ENCODE measurements at places on chromosomes 13 and 19.

DNA sequence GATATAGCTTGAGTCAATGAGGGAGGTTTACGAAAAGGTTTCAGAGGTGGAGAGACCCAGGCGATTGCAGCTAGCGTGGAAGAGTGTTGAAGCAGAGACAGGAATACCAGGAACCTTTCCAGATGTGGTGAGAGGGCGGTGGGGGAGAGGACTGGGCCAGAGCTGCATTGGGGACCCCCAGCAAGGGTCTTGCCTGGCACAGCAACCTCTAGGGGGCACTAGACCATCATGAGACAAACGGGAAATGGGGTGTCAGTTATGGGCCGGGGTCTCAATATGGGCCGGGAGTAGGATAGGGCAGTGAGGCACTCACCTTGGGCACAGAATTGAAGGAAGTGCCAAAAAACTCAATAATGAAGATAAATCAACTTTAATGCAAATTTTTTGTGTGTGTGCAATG is 2.1 kb upstream of the LRP3 start:
- DNase-seq: no peak

GRCh38 chr19:8042900-8043299 is 9.7 kb upstream of the CCL25 start:
- DNase-seq: no peak

DNA sequence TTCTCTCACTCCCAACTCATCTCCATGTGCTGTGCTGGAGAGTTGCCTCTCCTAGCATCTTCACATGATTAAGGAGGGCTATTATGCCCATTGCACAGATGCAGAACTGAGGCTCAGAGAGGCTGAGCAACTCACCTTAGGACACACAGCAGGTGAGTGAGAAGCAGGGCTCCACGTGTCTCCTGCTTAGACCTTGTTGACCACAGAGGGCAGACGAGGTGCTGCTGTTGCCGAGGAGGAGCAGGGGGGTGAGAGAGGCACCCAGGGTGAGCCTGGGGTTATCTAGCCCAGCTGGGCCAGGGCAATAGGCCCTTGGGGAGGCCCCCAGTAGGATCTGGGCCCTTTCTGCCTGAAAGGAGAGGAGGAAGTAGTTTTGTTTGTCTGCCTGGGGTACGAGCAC is 2.4 kb upstream of the HSH2D start:
- no peak for DNase-seq

- no peak for DNase-seq
Measured at GRCh38 chr19:31068268-31068667, 281.0 kb downstream of the TSHZ3 start.

DNA sequence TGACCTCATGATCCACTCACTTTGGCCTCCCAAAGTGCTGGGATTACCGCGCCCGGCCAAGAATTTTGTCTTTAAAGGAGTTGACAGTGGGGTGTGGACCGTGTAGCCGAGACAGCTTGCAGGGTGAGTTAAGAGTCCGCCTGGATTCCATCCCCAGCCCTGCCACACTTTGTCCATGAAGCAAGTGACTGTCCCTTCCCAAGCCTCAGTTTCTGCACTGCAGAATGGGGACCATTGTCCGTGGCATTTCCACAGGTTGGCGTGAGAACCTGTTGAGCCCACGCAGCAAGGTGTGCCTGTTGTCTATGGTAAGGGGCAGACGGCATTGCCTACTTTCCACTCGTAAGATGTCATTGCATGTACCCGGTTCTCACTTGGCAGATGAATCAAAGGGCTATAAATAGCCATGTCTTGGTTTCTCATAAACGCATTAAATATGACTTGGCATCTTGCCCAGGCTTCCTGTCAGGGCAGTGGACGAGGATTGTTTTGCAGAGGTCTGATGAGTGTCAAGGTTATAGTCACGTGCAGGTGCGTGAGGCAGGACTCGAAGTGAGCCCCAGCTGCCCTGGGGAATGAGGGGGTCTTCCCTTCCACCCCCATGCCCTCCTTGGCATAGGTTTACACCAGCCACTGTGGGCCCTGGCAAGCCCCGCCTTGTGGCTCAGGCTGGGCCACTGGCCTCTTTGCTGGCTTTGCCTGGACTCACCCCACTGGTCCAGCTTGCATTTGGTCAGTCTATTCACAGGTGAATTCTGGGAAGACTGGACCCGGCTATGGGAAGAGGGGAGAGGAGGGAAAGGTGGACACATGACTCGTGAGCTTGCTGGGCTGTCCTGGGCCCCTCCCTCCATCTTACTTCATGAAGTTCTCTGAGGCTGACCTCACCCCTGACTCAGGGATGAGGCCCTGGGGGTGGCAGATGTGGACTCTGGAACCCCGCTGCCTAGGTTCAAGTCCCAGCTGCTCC is 14.6 kb downstream of the FAM187B start:
- no peak for DNase-seq

- DNase-seq: no peak
Measured at GRCh38 chr13:67048821-67049150, 181.3 kb downstream of the PCDH9 start.

DNA sequence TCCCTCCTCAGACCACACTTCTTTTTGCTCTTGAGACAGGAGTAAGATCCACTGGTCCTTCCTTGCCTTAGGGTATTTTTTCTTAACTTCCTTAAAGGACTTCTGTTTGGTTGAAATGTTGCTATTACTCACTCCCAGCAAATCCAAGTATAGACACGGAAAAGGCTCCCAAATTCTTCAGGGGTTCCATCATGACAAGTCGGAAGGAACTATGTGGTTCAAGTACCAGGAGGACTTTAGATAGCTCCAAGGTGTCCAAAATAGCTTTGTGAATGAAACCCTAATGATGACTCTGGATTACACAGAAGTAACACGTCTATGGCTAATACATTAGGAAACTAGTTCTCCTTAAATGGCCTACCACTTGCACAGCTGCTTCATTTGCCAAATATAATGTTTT is 238.7 kb downstream of the KCTD12 start:
- no peak for DNase-seq

DNA sequence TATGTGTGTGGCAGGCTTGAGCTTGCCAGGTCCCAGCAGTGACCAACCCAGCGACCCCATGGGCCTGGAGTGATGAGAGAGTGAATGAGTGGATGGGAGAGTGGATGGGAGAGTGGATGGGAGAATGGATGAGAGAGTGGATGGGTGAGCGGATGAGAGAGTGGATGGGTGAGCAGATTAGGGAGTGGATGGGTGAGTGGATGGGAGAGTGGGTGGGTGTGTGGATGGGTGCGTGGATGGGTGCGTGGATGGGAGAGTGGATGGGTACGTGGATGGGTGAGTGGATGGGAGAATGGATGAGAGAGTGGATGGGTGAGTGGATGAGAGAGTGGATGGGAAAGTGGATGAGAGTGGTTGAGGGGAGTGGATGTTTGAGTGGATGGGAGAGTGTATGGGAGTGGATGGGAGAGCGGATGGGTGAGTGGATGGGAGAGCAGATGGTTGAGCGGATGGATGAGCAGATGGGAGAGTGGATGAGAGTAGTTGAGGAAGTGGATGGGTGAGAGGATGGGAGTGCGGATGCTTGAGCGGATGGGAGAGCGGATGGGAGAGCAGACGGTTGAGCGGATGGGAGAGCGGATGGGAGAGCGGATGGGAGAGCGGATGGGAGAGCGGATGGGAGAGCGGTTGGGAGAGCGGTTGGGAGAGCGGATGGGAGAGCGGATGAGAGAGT is 10.3 kb upstream of the TEKTIP1 start:
- no peak for DNase-seq

DNA sequence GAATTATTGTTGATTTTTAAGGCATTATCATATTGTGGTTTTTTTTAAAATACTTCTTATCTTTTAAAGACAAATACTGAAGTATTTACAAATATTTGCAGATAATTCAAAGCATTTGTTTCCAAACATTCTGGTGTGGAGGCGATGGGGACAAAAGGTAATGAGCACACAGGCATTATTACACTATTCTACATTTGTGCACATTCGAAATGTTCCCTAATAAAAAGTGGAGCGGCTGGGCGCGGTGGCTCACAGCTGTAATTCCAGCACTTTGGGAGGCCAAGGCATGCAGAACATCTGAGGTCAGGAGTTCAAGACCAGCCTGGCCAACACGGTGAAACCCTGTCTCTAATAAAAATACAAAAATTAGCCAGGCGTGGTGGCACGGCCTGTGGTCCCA is 133.4 kb downstream of the FOXO1 start:
- DNase-seq: no peak

DNA sequence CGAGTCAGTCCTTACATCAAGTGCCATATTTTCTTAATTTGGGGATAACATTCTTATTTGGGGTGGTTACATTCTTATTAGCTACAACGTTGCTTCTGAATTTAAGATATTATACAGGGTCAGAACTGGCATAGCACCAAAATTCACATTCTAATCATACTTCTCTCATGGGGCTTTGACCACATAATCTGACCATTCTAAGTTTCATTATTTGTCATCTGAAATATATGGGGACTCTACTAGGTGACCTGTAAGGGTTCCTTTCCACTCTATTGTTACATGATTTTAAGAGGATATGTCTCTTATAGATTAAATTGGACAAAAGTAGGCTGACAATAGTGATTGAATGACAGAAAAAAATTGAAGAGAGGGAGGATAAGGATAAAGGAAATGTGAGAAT is 536.5 kb downstream of the KCTD12 start:
- DNase-seq: no peak

GRCh38 chr19:19742773-19743172 is 9.9 kb upstream of the ZNF14 start:
- DNase-seq: no peak

- no peak for DNase-seq
Measured at GRCh38 chr19:29495901-29496441, 29.8 kb upstream of the VSTM2B start.

DNA sequence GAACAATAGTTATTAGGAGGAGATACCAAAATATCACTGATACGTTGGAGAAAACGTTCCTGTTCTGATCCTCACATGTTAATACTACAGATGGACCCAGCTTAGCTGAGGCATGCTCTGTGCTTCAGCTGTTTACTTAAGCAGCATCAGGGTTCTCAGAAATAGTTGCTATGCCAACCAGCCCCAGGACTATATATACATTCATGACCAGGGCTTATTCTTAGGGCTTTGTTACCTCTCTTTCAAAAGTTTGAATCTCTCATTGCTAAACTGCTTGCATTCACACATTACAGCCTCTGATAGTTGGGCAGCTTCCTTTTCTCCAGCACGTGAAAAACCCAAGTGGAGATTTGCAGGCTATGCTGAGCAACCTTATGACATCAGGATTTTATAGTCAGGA is 800.4 kb downstream of the DIAPH3 start:
- DNase-seq: no peak

- no peak for DNase-seq
Measured at GRCh38 chr13:97228850-97229521, 6.9 kb downstream of the MBNL2 start.

DNA sequence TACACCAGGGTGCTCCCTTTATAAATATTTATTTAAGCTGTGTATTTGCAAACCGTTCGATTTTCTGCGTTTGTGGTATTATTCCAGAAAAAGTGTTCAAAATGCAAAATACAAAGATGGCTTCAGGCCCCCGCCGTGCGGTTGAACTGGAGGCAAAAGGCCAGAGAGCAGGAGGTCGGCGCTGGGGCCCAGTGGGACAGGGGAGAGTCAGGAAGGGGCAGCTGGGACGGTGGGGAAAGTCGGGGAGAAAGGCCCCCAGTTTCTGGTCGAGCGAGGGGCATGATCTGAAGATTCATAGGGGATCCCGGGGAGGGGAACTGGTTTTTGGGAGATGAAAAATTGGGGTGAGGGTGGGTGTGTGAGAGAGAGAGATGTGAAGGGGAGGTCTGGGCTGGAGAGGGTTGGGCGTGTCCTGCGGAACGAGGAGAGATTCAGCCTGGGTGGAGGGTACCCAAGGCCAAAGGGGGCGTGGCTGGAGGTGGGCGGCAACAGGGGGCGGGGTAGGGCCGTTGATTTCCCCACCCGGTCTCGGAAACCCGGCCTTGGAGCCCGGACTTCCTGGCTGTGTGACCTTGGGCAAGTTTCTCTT is 678 bp downstream of the ISOC2 start:
- DNase-seq: no peak

DNA sequence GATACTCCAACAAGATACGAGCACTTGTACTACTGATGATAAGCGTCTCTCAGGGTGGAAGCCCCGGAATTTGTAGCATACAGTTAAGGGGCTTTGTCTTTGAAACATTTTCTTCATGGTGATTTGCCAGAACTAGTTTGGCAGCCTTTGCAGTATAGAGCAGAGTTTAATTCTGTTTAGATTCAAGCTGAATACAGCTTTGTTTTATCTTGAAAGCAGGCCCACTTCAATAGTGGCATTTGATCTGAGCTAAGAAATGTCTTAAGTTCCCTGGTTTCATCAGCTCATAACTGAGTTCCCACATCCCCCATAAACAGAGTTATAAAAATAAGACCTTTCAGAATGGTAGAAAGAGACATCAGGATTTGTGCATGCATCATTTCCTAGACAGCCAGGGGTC is 125.9 kb downstream of the MIPEP start:
- no peak for DNase-seq

DNA sequence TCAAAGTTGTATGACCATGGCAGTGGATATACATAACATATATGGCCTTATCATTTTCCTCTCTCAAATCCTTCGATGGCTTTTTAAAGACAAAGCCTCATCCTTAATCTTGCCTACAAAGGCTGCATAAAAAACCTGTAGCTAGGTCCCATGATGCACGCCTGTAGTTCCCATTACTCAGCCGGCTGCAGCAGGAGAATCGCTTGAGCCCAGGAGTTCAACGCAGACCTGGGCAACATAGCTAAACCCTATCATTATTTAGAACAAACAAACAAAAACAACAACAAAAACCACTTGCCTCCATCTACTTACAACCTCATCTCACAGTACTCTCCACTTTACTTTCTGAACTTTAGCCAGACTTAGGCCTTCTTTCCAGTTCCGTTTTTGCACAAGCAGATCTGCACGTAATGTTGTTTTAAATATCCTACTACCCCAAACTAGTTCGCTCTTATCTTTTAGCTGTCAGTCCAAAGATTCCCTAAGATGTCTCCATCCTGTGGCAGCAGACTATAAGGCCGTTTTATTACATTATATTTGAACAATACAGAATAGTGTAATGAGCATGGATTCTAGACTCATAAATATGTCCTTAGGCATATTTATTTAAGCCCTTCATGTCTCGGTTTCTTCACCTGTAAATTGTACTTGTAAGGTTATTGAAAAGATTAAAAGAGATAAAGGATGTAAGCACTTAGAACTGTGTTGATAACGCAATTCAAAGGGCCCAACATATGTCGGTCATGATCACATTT is 969 bp upstream of the POMP start:
- no peak for DNase-seq

- DNase-seq: no peak
Measured at GRCh38 chr13:111597191-111597611, 276.8 kb downstream of the TEX29 start.

- DNase-seq: no peak
Measured at GRCh38 chr13:98632961-98633360, 56.1 kb upstream of the STK24 start.

GRCh38 chr19:16066611-16067104 is 9.6 kb upstream of the TPM4 start:
- no peak for DNase-seq

GRCh38 chr13:33108620-33109019 is 92.4 kb downstream of the KL start:
- no peak for DNase-seq

GRCh38 chr19:46186717-46187101 is 38.7 kb downstream of the IGFL2 start:
- no peak for DNase-seq
